NCI-H460 (cell line): ENCODE measurements at places on chromosomes 5 and 9.

DNA sequence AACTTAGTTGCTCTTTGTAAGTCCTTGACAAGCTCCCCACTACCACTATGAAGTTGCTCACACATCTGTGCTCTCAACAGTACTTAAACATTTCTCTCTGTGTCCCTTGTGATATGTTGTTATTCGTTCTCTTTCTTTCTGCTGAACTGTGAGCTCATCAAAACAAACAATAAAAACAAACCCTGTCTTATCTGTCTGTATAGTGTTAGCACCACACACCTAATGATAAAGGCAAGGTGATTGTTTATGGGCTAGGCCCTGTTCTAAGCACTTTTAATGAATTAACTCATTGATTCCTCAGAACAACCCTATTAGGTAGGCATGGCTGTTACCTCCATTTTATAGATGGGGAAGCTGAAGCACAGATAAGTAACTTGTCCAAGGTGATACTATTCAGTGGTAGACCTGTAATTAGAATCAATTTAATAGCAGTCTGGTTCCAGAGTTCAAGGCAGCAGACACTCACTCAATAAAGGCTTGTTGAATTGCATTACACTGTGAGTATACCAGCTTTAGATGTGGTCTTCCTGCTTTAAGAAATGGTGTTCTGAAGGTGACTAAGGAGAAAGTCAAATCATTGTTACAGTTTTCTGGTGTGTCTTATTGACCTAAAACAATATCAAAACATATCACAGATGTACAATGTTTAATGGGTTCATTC lies 153.6 kb upstream of the ELL2 start:
- DNase-seq: no peak

GRCh38 chr5:122835681-122836080 lies 9.7 kb upstream of the SNX24 start:
- DNase-seq: no peak

DNA sequence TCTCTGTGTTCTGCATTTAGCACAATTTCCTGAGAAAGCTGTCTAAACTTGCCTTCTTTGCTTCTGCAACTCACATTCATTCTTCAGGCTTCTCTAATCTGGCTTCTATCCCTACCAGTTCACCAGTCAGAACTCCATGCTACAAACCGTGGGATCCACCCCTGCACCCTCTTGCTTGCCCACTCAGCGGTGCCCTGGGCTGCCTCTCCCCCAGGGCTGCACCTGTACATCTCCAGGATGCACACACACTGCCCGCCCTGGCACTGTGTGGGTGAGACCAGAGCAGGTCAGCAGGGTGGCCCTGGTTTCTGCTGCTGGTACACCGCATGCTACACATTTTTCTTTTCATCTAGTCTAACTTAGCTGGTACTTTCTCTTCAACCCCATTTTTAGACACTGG lies 127.1 kb downstream of the FANCC start:
- DNase-seq: no peak

GRCh38 chr5:5257353-5257752 lies 117.2 kb downstream of the ADAMTS16 start:
- no peak for DNase-seq

- DNase-seq: no peak
Measured at GRCh38 chr5:10315824-10316509, 8.3 kb upstream of the CMBL start.

GRCh38 chr9:122291458-122291857 lies 26.8 kb downstream of the MRRF start:
- DNase-seq: no peak

GRCh38 chr5:67581203-67581602 lies 384.6 kb upstream of the CD180 start:
- DNase-seq: no peak

- no peak for DNase-seq
Measured at GRCh38 chr5:173240091-173241050, 5.4 kb upstream of the NKX2-5 start.

GRCh38 chr5:176823869-176824412 lies 13.6 kb downstream of the UNC5A start:
- no peak for DNase-seq

GRCh38 chr5:75463726-75464125 lies 47.7 kb downstream of the CERT1 start:
- no peak for DNase-seq

GRCh38 chr5:172404746-172405145 lies 49.6 kb downstream of the SH3PXD2B start:
- no peak for DNase-seq

GRCh38 chr5:126871441-126871840 lies 94.5 kb downstream of the LMNB1 start:
- no peak for DNase-seq

- DNase-seq: no peak
Measured at GRCh38 chr5:133510634-133511262, 101.6 kb downstream of the FSTL4 start.

- DNase-seq: no peak
Measured at GRCh38 chr5:156591631-156592030, 258.5 kb upstream of the PPP1R2B start.

- DNase-seq: no peak
Measured at GRCh38 chr9:86860006-86860405, 87.3 kb downstream of the GAS1 start.

- no peak for DNase-seq
Measured at GRCh38 chr9:16540743-16541613, 329.5 kb downstream of the BNC2 start.

GRCh38 chr5:142437563-142437962 lies 112.7 kb upstream of the SPRY4 start:
- no peak for DNase-seq

- DNase-seq: peak; percentile 16
Measured at GRCh38 chr5:147558826-147559225, 49.0 kb upstream of the DPYSL3 start.

GRCh38 chr9:9257999-9258498 lies 1354.8 kb downstream of the PTPRD start:
- no peak for DNase-seq

- no peak for DNase-seq
Measured at GRCh38 chr5:468401-468800, 25.4 kb downstream of the EXOC3 start.

GRCh38 chr5:71883742-71884103 lies 164.6 kb downstream of the CARTPT start:
- no peak for DNase-seq

DNA sequence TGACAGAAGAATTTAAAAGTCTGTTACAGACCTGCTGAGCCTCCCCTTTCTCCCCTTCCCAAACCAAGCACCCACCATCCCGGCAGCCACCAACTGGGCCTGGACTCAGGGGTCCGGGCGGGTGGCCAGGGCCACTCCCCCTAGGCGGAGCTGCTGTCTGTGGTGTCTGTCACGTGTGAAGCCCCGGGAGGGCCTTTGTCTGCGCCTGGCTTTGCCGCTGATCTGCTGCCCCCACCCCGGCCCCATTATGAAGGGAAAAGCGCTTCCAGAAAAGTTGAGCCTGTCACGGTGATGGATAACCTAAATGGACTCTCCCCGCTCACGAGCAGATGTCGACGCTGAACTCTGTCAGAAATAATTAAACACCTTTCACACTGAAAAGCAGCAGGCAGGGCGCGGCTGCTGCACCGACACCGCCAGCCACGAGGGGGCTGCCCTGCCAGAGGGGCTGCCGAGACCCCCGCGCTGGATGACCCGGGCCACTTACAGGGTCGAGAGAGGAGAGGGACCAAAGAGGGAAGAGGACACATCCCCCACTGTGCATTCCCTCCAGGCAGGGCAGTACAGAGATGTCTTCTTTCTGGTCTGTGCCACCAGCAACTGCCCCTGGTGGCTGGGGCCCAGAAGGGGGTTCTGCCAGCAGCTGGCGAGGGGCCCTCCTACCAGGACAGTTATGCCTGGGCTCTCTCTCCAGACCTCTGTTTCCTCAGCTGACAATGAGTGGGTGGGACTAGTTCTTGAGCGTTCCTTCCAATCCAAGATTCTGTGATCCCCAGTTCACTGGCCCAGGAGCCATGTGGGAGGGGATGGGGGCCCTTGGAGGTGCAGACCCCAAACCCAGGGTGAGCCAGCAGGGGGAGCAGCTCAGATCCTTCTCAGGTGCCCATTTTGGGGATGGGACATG lies 36.0 kb upstream of the BARHL1 start:
- DNase-seq: no peak

- no peak for DNase-seq
Measured at GRCh38 chr9:115396071-115396529, 278.1 kb upstream of the TNC start.

GRCh38 chr9:76464706-76465105 lies 5.7 kb downstream of the GCNT1 start:
- DNase-seq: no peak

- DNase-seq: no peak
Measured at GRCh38 chr5:116577064-116577788, 2.6 kb upstream of the SEMA6A start.

DNA sequence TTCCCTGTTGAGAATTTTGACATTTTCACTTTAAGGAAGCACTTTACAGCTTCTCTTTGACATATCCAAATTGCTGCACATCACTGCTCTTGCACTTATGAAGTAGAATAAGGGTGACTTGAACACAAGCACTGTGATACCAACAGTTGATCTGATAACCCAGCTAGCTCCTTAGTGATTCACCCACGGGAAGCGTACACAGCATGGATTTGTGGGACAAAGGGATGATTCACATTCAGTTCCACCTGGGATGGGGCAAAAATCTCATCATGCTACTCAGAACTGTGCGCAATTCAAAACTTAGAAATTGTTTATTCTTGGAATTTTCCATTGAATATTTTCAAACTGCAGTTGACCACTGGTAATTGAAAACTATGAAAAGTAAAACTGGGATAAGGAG lies 1565.5 kb upstream of the CDH9 start:
- no peak for DNase-seq

GRCh38 chr5:151126199-151126645 lies 31.4 kb downstream of the ANXA6 start:
- peak; percentile 65 for DNase-seq

- no peak for DNase-seq
Measured at GRCh38 chr5:4220016-4220415, 624.4 kb downstream of the IRX1 start.

DNA sequence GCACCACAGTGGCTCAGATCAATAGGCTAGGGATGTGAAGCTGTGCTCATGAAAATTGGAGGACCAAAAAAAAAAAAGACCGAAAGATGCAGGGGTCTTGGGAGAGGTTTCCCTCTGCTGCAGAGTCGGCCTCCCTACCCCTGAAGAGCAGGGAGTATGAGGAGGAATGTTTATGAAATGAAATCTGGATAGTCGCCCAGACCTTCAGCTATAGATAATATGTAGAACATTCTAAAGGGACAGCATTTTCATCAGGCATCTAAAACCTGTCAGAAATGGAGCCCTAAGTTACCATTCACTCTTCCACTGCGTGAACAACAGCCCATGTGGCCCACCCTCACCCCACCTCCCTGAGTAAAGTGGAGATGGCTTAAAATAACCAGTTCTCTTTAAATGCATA lies 122.9 kb downstream of the TMEM174 start:
- no peak for DNase-seq

- DNase-seq: no peak
Measured at GRCh38 chr5:88090506-88090905, 178.1 kb downstream of the TMEM161B start.

GRCh38 chr9:37197158-37198038 lies 77.0 kb downstream of the ZCCHC7 start:
- DNase-seq: no peak

DNA sequence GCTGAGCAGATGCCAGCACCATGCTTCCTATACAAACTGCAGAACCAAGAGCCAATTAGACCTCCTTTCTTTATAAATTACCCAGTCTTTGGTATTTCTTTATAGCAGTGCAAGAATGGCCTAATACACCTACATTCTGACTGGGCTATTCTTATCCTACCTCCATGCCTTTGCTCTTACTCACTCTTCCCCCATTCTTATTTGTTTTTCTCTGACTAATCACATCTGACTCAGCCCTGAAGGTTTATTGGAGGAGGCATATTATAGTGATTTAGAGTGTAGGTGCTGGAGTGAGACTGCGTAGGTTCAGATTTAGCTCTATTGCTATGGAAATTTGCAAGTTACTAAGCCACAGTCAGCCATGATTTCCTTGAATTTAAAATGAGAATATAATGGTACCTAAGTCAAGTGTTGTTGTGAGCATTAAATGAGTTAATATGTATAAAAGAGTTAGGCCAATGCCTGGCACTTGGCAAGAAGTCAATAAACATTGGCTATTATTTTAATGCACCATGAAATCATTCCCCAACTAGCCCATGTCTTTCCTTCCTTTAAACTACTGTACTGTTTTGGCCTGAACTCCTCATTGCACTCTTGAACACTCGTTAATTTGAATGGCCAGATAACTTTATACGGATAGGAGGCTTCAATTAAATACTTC lies 531.2 kb upstream of the ZNF608 start:
- peak; percentile 76 for DNase-seq

GRCh38 chr5:122490718-122491117 lies 178.7 kb downstream of the SNCAIP start:
- no peak for DNase-seq

GRCh38 chr5:151663617-151664293 lies 23.0 kb downstream of the SPARC start:
- no peak for DNase-seq

GRCh38 chr5:146007989-146008388 lies 71.6 kb downstream of the SH3RF2 start:
- DNase-seq: no peak

DNA sequence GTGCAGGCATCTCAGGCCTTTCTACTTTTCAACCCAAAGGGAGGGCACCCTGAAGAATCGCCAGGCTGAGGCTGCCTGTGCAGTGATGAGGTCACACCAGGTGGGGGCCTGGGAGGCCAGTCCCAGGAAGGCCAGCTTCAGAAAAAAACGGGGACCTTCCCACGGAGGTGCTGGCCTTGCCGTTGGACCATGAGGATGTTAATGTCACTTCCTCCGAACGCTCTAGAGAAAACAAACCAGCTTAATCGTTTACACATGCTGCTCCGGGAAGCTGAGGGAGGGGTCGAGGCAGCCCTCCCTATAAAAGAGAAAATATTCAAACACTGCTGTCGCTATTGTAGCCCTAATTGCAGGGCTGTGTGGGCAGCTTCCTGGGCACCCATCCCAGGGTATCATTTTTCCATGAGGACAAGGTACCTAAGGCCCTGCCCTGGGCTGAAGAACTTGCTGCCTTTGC lies 27.0 kb downstream of the PTGES start:
- no peak for DNase-seq

- DNase-seq: peak; percentile 30
Measured at GRCh38 chr9:114655689-114656088, 1.9 kb downstream of the TEX53 start.

GRCh38 chr5:139767960-139768359 lies 27.6 kb upstream of the PSD2 start:
- DNase-seq: no peak

DNA sequence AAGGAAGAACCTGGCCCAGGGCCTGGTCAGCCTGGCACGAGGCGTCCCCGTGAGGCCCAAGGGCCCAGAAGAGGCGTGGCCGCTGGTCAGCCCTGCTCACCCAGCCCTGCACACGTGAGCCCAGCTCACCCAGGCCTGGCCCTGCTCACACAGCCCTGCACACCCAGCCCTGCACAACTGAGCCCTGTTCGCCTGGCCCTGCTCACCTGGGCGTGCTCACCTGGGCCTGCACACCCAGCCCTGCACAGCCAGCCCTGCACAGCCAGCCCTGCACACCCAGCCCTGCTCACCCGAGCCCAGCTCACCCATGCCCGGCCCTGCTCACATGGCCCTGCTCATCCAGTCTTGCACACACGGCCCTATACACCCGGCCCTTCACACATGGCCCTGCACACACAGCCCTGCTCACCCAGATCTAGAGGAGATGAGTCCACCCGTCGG lies 2.1 kb downstream of the ZDHHC11 start:
- no peak for DNase-seq

- no peak for DNase-seq
Measured at GRCh38 chr5:1187234-1187949, 14.0 kb upstream of the SLC6A19 start.
